ENCODE measurements at places on chromosomes 2 and 18. TPM values are rescaled to one million over a fixed set of nuclear protein-coding genes. Genes with fewer than 3 reads are reported as not detected.
A peak's percentile ranks its signal among the peaks of the same experiment; 100 is the strongest.

DNA sequence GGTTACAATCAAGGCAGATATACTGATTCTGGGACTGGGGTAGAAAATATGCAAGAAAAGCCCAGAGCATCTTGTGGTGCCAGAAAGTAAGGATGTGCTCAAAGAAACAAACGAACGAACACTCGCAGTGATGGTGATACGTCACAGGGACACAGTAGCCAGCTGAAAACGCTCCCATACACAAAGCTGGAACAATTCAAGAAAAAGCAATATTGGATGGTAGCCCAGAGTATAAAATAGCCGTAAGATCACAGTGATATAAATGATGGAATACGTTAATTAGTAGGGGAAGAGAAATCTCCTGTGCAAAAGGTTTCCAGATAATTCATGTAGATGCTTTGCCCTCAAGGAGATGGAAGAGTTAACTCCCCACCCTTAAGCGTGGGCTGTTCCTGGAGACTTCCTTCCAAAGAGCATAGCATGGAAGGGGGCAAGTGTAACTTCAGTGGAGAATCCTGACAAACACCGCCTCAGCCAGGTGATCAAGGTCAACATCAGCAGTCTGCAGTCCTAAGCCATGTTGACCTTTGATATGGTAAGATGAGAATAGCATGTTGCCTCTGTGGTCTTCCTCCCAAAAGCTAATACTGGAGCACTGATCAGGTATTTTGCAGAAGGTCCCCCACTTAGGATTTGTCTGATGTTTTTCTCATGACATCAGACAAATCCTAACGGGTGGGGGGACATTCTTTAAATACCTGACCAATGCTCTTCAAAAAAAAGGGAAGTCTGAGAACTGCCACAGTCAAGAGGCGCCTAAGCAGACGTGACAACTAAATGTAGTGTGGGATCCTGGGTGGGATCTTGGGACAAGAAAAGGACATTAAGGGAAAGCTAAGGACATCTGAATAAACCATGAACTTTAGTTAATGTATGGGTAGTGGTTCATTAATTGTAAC is 99.0 kb downstream of the NCK2 start:
- DNase-seq, result peak; percentile 7

DNA sequence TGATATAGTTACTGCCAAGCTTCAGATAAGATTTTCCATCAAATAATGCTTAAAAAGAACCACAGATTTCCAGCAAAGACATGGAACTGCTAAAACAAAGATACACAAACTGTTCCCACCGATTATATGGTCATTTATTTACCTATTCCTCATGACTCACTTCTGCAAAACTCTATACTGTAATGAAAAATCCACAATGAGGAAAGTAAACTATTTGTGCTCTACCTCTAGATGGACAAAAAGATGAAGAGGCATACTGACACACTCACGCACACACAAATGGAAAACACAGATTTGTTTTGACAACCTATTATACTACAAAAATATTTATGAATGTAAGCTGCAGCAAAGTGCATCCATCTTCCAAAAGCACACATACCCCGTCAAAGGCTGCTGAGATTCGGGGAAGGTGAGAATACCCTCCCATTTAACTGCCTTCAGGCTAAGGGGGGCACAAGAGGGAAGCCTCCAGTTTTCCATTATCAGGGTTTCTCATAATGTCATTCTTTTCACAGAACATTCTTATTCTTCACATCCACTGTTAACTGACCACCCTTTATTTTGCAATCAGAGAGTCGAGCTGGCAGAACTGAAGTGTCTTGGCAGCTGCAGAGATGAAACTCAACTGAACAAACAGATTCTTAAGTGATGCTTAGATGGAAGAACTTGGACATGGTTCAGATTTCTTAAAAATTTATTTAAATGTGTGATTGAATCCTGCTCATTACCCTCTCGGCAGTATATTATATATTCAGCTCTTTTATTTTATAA is 115.9 kb upstream of the TANK start:
- no peak for DNase-seq

DNA sequence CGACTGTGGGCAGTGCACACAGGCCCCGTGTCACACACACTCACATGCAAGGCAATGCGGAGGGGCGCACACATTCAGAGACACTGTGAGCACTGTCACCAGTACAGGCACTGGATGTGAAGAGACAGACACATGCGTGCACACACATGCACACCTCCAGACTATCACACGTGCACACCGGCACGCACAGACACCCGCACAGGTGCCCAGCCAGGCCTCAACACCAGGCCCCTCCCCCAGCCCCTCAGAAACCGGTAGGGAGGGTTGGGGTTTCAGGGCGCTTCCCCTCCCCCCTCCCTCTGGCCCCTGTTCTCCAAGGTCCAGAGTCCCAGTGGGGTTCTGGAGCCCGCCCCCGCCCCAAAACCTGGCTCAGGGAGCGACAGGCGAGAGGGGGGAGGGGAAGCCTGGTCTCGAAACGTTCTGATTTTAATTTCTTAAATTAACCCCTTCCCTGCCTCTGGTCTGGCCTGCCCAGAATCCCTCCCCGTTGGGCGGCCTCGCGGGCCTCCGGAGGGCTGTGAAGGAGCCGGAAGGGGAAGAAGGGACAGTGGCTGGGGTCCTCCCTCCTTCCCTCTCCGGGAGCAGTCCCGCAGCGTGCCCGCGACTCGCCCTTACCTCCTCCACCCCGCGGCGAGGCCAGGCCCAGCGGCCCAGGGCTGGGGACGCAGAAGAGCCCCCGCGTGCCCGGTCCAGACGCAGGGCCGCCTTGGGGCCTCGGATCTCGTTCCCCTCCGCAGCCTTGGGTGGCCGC is 558 bp downstream of the FBXO41 start:
- no peak for DNase-seq

GRCh38 chr2:109475531-109476210 is 138.1 kb downstream of the SEPTIN10 start:
- no peak for DNase-seq

POTEF gene
- not detected for total RNA-seq

PER2 gene
- total RNA-seq, result 29.8 TPM

RTP5 gene
- not detected for total RNA-seq

Measured in mucosa of gallbladder (tissue), 1 donor.